ENCODE measurements at places on chromosomes 3 and 15. TPM values are rescaled to one million over a fixed set of nuclear protein-coding genes. Genes with fewer than 3 reads are reported as not detected.
A peak's percentile ranks its signal among the peaks of the same experiment; 100 is the strongest.

GUCA1C gene
- polyA plus RNA-seq: 0.52 TPM

GRCh38 chr15:96416934-96417759 is 86.6 kb downstream of the NR2F2 start:
- DNase-seq: no peak

DNA sequence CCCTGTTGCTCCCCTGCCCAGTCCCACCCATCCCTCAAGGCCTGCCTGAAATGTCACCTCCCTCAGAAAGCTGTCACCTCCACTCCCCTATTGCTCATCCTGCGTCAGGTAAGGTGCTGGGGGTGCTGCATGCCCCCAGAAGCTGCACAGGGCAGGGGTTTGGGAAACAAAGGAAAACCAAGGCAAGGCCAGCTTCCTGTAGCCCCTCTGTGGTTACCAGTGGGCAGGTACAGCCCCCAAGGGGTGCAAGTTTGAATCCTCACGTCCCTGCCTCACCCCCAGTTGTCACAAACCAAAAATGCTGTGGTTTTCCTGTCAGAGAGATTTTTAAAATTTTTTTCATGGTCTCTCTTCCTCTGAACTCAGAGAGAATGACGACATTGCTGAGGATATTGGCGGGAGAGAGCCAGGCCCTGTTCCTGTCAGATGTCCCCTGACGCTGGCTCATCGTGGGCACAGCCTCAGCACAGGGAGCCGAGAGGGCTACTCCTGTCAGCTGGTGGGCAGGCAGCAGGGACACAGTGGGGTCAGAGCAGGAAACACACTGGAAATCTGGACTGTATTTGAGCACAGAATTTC is 27.0 kb downstream of the PSTPIP1 start:
- no peak for DNase-seq

- no peak for DNase-seq
Observed at GRCh38 chr15:85972805-85973540, 106.7 kb upstream of the AGBL1 start.

GRCh38 chr3:173221010-173221409 is 80.0 kb upstream of the SPATA16 start:
- no peak for DNase-seq

C3orf62 gene
- polyA plus RNA-seq: 13.1 TPM

TMEM212 gene
- polyA plus RNA-seq: 0.32 TPM

DNA sequence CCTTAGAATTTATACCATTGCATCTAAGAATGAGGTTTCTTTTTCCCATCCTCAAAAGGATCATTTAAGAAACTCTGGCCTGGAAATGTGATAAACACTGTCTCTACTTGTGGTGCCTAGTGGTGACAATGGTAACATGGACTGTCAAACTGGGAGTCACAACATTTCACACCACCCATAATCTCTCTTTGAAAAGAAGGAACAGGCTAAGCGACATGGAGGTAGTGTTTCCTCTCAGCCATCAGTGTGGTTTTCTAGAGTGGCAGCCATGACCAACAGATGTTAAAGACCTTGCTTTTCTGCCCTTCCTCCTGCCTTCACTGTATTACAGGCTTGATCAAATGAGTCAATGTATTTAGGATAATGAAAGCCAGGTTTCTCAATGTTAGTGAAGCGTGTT is 283.1 kb upstream of the STAC start:
- DNase-seq: no peak

XCR1 gene
- 0.15 TPM for polyA plus RNA-seq

- DNase-seq: peak; percentile 60
Observed at GRCh38 chr15:98650417-98651035, 2.2 kb downstream of the IGF1R start.

DNA sequence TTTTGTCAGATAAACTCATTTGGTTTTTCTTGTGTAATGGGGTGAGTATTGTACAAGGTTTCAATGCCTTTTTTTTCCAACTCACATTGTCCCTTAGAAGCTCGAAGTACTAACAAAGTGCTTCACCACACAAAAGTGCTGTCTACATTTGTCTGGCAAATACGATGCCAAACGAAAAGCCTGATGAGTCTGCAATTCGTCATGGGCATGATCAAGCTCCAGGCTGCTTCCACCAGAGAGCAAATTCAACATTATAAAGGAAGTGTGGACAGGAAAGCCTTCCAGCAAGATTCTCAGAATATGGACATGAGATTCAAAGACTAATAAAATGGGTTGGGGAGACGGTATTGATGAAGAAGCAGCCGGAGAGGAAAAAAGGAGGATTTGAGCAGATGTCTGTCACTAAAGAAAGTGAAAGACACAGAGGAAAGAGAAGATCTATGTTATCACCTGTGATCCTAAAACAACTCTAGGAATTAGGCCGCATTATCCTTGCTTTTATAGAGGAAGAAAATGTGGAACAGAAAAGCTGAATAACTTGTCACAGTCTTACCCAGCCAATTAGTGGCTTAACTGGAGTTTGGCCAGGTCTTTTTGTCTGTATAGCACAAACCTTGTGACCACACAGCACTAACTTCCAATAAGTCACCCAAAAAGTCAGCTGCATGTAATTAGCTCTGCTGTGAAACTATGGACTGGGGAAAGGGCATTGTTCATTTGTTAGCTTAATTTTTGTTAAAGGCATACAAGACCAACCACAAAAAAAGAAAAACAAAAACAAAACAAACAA is 494.8 kb downstream of the FHIT start:
- DNase-seq: no peak

DNA sequence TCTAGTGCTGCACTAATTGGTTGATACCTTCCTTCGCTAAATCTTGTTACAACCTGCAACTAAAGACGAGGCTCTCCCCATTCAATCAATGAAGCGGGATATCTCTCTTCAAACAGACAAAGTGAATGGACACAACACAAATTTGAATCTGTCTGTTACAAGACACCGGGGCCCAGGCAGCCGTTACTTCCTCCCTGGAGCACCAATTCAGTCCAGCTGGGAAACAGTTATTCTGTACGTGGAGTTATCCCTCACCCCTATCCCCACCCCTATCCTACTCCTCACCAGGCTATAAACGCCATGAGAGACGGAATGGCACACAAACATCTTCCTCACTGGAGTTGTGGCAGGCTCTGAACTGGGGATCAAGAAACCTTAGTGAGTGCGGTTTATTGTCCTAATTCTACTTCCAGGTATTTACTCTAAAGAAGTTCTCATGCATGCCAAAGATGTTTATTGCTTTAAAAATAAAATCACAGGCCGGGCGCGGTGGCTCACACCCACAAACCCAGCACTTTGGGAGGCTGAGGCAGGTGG is 181.8 kb downstream of the FOXP1 start:
- DNase-seq: no peak

LRTM1 gene
- polyA plus RNA-seq: not detected

GOLGA8K gene
- 3.6 TPM for polyA plus RNA-seq

SLC12A1 gene
- 433 TPM for polyA plus RNA-seq

- DNase-seq: no peak
Observed at GRCh38 chr3:123085932-123086627, 19.3 kb downstream of the PDIA5 start.

DNA sequence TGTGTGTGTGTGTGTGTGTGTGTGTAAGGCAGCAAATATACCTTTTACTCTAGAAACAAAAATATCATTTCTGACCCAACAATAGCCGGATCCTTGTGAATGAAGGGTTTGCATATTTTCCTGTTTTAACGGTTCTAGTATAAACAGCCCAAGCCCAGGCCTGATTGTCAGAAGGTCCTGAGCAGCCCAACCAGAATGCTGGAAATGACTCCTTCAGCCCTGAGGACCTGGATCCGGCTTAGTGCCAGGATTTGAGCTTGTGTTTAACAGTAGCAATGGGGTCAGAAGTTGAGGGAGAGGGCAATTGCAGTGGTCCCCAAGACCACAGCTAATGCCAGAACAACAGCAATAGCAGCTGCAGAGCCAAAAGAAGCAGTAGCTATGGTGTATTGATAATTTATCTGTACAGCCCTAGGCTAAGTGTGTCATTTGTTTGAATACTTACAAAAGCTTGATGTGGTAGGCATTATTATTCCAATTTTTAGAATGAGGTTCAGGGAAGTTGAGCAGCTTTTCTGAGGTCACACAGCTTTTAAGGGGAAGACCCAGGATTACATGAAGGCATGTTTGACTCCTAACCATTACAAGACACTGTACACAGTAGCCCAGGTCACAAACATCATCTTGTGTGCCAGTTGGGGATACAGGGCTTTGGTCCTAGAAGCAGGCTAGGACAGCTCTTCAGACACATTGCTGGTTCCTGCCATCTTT is 12.8 kb downstream of the FOXL2 start:
- no peak for DNase-seq

DNA sequence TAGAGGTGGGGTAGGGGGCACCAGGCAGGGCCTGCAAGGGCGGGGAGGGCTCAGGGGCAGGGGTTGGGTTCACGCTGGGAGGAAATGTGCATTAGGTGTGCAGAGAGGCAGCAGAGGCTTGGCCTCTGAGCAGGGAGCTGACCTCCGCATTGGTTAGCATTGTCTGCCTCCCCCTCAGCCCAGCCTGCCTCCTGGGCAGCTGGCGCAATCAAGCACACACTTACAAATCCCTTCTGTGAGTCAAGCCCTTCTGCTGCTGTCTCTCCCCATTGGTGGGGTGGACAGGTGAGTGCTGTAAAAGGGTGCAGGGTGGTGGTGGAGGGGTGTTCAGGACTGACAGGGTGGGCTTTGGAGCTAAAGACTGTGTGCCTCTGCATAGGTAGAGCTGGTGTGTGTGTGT is 9.3 kb downstream of the LOXL1 start:
- DNase-seq: no peak

DZIP1L gene
- polyA plus RNA-seq: 26.7 TPM

DNA sequence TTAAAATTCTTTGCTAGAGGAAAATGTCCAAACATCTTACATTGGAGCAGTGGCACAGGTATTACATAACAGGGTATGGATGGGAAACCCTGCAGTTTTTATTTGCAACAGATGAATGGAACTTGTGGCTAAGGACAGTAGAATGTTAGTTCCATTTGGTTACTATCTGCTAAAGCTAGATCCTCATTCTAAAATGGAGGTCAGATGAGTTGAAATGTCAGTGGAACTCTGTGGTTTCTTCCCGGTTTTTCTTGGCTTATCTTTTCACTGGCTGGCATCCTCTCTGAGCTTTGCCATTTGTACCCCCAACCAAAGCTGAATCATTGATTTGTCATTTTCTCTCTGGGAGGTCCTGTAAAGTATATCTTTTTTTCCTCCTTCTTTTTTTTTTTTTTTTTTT is 68.9 kb downstream of the ARMC8 start:
- DNase-seq: no peak

- no peak for DNase-seq
Observed at GRCh38 chr3:134350266-134350665, 24.0 kb downstream of the AMOTL2 start.

TUSC7 gene
- polyA plus RNA-seq: not detected

MRAS gene
- polyA plus RNA-seq: 29.7 TPM

SCAANT1 gene
- polyA plus RNA-seq: 1.0 TPM

DNA sequence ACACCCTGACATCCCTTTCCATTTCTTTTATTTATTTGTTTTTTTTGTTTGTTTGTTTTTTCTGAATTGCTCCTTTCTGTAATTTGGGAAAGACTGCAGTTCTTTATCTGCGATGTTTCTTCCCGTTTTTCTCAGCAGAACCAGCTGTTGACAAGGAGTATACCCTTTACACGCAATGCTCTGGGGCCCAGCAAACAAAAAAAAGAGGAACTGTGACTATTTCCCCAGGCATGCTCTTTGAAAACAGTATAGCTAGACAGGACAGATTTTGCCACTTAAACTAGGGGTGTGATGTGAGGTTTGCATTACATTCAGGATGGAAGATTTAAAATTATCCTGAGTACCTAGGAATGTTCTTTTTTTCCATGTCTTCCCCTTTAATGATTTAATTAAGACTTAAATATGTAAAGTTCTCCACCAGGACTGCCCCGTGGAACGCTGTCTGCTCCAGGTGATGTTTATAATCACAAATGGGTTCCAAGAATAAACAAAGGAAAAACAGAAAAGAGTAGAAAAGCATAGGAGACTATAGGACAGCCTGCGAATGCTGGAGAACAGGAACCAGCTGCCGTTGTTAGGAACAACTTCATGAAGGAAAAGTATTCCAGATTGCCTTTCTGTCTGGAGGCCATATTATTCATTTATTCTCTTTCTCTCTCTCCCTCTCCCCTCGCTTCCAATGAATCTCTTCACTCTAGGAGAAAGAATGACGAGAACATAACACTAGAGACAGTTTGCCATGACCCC is 43.3 kb downstream of the TGFBR2 start:
- DNase-seq: no peak

- DNase-seq: no peak
Observed at GRCh38 chr3:191972714-191973398, 511.9 kb downstream of the PYDC2 start.

- no peak for DNase-seq
Observed at GRCh38 chr3:14077310-14077709, 47.4 kb downstream of the CHCHD4 start.

- DNase-seq: no peak
Observed at GRCh38 chr3:127256733-127257271, 31.0 kb downstream of the PRR20G start.

SLC9A9 gene
- 5.9 TPM for polyA plus RNA-seq

DNA sequence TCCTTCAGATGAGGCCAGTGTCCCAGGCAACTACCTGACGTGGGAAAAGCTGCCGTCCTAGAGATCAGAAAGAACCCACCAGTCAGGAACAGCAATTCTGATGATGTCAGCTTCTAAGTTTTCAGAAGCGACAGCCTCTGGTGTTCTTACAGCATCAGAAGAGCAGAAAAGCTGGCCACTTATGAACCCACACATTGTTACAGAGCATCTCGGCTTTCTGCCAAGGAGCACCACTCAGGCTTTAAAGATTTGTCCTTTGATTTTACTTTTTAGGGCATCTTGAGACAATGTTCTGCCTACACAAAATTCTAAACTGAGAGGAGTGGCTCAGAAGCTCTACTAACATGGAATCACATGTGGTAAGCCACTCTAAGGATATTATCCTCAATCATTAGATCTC is 49.7 kb upstream of the BOC start:
- no peak for DNase-seq

GRCh38 chr3:42081838-42082473 is 9.2 kb upstream of the TRAK1 start:
- no peak for DNase-seq

TLR9 gene
- polyA plus RNA-seq: 0.18 TPM

FANCD2OS gene
- polyA plus RNA-seq: 0.81 TPM

DNA sequence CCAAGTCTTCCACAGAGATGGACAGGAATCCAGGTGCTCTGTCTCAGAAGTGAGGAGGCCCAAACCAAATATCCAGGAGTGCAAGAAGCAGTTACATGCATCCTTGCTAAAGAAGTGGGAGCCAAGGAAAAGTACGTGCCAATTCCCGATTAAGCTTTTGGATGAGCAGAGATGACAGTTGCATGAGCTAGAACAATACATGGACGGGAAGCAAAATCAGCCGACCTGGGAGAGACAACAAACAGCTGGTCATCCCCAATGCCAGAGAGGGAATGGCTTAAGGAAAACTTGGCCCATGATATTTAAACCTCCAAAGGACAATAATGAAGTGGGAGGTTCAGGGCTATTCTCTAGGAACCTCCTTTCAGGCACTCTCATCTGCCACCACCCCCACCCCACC is 86.0 kb upstream of the ABHD17C start:
- no peak for DNase-seq

- peak; percentile 3 for DNase-seq
Observed at GRCh38 chr3:126442094-126442855, 33.4 kb downstream of the ZXDC start.

Measured in left kidney (tissue), 8 donors.